H7 (cell line): ENCODE measurements at places on chromosomes 7 and 10.

GRCh38 chr10:116030576-116030975 is 242.4 kb downstream of the GFRA1 start:
- DNase-seq: no peak

DNA sequence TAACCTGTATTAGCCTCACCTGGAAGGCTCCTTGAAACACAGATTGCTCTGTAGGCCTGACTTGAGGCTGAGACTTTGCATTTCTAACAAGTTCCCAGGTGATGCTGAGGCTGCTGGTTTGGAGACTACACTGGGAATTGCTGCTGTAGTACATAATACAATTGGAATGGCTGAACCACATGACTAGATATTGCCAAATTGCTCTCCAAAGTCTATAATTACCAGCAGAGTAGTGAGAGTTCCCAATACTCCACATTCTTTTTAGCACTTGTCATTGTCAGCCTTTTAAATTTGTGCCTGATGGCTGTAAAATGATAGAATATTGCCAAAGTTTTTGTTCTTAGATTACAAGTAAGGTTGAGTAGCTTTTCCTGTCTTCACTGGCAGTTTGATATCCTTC is 39.9 kb downstream of the PLEKHA8 start:
- DNase-seq: no peak

- DNase-seq: no peak
These were observed 76.9 kb downstream of the SLC13A1 start for GRCh38 chr7:123122916-123123315.

- DNase-seq: no peak
These were observed 241.9 kb downstream of the FOXP2 start for GRCh38 chr7:114656466-114656865.

DNA sequence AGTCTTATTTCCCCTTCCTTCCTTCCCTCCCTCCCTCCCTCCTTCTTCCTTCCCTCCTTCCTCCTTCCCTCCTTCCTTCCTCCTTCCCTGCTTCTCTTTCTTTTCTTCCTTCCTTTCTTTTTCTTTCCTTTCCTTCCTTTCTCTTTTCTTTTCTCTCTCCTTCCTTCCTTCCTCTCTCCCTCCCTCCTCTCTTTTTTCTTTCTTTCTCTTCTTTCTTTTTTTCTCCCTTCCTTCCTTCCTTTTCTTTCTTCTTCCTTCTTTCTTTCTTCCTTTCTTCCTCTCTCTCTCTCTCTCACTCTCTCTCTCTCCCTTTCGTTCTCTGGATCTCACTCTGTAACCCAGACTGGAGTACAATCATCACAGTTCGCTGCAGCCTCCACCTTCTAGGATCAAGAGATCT is 6.2 kb downstream of the TMEM130 start:
- DNase-seq: no peak

- DNase-seq: peak; percentile 43
These were observed 8.9 kb downstream of the FBXL13 start for GRCh38 chr7:103065667-103066066.
